ENCODE measurements at places on chromosomes 5 and 9. TPM values are rescaled to one million over a fixed set of nuclear protein-coding genes. Genes with fewer than 3 reads are reported as not detected.

The ADGRV1 gene
- 3.6 TPM for total RNA-seq

The BNC2 gene
- 0.12 TPM for total RNA-seq

The MARCOL gene
- total RNA-seq: not detected

The PCDHB10 gene
- 1.2 TPM for total RNA-seq

The TSSK1B gene
- not detected for total RNA-seq

The SPATA31E1 gene
- not detected for total RNA-seq

The TCF7 gene
- 2.5 TPM for total RNA-seq

The ERCC6L2 gene
- 24.3 TPM for total RNA-seq

The FOXD4 gene
- not detected for total RNA-seq

The S100Z gene
- total RNA-seq: not detected

The CTXN3 gene
- total RNA-seq: not detected

The SPEF2 gene
- total RNA-seq: 10.9 TPM

The STPG3 gene
- not detected for total RNA-seq

The RANBP17 gene
- total RNA-seq: 7.5 TPM

Data from Caki2 (cell line).